Liver (tissue), 10 donors: ENCODE measurements at places on chromosomes 7 and 10.

DNA sequence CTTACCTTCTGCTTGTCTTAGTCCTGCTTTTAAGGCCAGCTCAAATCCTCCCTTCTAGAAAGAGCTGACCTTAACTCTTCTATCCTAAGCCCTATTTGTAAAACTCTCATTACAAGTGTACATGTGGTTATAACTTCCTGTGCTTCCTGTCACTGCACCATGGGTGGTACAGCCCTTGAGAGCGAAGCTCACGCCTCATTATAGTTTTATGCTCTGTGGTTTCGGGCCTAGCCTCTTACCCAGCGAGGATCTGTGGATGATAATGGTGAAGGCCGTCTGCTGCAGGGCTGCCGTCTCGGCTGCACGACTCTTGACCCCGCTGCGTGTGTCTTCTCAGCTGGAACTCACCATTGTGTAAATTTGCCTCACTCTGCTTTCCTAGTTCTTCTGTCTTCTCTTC is 74.6 kb downstream of the CUL1 start:
- DNase-seq, result no peak

- peak; percentile 44 for DNase-seq
These were observed 1.3 kb downstream of the LCOR start for GRCh38 chr10:96833220-96834001.

DNA sequence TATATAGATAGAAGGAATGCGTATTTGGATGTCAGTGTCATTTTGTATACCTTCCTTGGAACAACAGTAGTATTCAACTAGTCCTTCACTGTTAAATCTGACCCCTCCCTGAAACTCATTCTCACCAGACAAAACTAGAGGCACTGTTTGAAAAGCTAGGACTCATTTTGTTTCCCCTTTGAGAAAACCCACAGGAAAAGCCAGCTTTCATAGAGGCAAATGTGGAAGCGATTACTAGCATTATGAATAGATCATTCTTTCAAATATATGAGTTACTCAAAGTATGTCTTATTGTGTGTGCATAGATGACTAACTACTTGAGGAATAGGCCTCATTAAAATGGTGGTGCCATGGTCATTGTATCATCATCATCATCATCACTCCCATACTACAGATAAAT is 1.9 kb upstream of the ASB15 start:
- DNase-seq, result no peak

DNA sequence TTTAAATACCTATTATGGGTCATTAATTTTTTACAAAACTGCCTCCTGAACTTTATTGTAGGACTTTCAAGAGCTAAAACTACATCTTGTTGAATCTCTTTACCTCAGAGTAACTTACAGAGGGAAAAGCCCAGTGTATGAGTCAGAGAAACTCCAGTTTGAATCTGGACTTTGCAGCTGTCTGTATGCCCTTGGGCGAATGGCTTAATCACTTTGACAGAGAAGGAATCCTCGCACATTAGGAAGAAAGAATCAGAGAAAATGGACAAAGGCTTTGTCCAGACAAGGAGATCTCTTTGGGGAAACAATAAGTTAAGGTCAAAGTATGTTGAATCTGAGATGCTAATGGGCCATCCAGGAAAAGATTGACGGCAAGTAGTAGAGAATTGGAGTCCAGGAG is 484.2 kb upstream of the CELF2 start:
- DNase-seq, result no peak

GRCh38 chr10:49781247-49781646 is 19.1 kb upstream of the OGDHL start:
- no peak for DNase-seq

DNA sequence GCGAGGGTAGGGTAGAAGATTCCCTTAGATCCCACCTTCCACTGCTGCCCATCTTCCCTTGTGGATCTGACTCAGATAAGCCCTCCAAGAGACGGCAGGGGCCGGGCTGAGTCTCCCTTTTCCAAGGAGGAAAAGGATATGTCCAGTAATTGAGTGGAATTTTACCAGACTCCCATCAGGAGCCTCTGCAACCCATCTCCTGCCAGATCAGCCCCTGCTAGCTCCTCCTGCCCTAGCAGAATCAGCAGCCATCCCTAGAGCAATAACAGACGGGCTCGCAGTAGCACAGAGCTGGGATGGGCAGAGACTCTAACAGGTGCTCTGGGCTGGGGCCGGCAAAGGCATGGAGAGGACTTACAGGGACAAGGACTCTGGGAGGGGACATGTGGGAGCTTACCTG is 73.5 kb downstream of the C10orf105 start:
- no peak for DNase-seq

- no peak for DNase-seq
These were observed 140.4 kb downstream of the NRF1 start for GRCh38 chr7:129751916-129752315.

DNA sequence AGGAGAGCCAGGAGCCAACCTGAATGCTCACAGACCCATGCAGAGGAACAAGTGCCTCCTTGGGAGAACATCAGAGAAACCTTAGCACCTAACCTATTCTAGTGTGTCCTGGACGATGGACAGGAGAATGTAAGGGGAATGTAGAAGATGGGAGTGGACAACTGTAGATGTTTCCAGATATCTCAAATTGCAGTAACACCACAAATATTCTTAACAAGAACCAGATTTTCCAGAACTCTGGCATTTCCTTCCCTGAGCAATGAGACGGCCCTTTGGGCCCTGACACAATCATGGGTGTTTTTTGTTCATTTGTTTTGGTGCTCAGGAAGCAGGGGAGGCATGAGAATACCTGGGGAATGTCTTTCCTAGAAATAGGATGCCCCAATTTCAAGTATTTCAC is 196.1 kb upstream of the PRSS1 start:
- no peak for DNase-seq

DNA sequence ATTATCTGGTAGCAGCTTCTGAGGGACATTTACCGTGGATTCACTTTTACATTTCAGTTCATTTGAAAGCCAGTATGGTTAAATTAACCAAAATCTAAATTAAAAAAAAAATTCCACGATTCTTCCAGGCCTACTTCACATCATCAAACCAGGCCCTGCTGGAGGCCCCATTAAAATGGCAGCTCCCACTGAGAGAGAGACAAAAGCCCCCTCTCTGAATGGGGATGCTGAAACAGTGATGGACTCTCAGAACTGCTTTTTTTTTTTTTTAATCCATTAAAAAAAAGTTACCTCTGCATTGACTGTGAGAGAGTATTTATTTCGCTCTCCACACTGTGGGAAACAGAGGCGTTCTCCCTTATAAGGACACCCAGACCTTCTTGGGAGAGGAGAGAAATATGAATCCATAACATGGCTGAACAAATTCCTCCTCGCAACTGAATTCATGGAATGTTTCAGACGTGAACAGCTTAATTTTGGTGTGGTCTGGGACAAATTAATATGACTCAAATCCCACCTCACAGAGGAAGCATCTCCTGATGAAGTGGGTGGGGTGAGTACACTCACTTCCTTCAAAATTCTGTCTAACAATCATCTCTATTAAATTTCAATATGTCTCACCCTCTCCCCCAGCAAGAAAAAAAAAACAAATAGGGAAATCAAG is 73.5 kb downstream of the SAMD9 start:
- DNase-seq, result no peak

- no peak for DNase-seq
These were observed 77.6 kb downstream of the SEC23IP start for GRCh38 chr10:119970107-119970506.

DNA sequence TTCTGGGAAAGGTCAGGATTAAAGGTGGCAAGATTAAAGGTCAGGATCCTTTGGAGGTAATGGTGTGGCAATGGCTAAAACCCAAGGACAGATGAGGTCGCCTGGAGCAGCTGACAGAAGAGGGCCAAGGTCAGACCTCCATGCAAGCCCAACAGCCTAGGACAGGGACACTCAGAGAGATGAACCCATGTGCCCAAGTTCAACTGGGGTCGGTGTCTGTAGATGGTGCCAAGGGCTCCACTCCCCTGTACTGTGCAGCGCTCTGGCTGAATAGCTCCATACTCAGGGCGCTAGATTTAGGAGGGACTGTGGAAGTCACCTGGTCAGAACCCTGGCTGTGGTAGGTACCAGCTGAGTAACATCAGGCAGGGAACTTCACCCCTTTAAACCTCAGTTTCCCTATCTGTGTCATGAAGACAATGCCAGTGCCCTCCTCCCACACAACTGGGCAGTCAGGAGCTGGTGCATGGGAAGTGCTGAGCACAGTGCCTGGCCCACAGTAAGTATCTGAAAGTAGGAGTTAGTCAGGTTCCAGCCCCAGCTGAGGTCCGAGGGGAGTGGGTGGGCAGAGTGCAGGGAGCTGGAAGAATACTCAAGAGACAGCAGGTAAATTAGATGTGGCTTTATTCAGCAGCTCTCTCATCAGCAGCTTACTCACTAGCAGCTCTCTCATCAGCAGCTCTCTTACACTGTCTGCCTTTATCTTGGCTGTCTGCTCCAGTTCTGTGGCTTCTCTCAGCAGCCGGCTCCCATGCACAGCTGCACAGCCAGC is 327.1 kb downstream of the GLRX3 start:
- peak; percentile 17 for DNase-seq

DNA sequence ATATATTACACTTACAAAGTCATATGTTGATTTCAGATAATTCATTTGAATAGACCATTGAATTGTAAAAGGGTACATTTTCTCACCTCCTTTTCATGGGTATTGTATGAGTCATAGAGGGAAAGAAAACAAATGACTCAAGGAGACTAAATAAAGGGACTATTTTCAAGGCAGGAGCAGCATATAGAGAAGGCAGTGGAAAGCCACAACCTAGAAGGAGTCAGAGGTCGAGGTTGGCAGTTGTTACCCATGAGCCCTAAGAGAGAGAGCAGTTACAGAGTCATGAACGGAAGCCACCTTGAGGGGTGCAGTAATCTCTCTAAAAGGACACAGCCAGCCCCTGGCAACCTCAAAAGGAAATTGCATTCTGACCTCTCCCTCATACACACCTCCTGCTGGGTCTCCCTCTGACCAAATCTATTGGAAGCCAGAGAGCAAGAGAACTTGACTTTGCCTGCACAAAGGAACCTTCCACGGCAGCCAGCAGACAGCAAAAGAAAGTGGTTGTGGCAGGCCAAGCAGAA is 137.9 kb downstream of the GRM8 start:
- DNase-seq, result no peak

DNA sequence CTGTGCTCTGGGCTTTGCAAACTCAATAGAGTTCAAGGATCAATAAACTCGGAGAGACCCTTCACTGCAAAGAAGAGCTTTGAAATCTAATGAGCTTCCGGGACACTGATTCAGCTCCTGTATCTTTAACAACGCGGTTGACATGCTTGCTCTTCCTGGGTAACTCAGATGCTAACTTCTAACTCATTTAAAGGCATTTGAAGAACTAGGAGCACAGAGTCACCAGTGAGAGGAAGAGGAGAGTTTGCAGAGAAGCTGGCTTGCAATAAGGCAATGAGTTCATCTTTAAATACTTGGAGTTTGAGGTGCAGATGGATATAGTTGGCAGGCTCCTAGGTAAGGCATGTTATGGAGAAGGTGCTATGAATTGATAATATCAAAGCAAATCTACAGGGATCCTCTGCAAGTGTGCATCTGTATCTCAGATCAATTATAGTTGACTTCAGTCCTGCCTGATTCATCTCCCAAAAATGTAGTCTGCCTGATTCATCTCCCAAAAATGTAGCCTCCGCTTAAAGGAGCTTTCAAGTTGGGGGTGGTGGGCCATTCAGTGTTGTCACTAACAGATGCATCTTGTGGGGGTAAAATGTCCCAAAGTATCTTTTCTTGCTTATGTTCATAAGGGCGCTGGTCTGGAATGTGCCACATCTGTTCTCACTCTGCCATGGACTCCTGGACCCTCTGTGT is 182.5 kb upstream of the PRSS58 start:
- no peak for DNase-seq

GRCh38 chr10:131012641-131012985 is 298.9 kb downstream of the TCERG1L start:
- DNase-seq, result no peak

- no peak for DNase-seq
These were observed 47.2 kb downstream of the FAM107B start for GRCh38 chr10:14727465-14727864.

DNA sequence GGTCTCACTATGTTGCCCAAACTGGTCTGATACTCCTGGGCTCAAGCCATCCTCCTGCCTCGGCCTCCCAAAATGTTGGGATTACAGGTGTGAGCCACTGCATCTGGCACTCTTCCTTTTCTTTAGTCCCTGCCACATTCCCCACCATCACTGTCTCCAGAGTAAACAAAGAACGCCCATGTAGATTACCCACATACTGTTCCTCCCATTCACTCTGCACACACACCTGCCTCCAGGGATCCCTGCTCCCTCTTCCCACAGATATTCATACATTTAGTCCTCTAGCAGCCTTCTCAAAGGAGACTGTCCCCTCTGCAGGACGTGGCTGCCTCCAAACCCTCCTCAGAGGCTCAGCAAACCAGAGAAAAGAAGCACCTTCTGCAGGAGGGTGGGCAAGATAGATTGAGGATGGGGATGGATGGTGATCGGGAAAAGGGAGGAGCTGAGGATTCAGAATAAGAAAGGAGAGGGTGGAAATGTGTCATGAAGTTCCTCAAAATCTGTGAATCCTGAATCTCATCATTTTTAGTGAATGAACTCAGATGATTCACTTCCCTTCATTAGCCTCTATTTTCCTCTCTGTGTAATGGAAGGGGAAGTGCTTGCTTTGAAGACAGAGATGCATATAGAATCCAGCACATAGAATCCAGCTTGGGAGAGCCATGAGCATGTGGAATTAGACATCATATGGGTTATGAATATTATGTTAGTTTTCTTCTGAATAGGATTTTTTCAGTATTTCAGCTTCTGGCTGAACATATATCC is 5.5 kb upstream of the PLAU start:
- DNase-seq, result no peak

- no peak for DNase-seq
These were observed 142.5 kb downstream of the WDR37 start for GRCh38 chr10:1198453-1199344.

DNA sequence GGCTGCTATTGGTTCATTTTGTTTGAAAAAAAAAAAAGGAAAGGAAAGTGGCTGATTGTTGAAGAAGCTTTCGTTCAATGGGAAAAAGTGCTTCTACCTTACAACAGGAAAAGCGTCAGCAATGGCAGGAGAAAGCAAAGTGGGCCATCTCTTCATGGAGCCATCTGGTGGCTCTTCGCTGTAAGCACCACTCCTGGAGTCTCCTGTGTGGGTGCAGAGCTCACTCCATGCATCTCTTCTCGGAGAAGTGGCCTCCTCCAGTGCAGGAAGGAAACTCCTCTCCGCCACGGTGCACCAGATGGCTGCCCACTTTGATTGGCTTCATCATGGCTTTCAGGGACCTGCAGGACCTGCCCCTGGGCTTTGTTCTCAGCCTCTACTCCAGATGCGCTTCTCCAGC is 250.9 kb downstream of the PTEN start:
- no peak for DNase-seq

GRCh38 chr7:23462846-23463245 is 7.4 kb downstream of the IGF2BP3 start:
- no peak for DNase-seq
